ENCODE measurements at places on chromosomes 12 and 14.

- DNase-seq: peak; percentile 55
Observed at GRCh38 chr12:122080149-122081082, 1.9 kb downstream of the MLXIP start.

GRCh38 chr12:43835656-43836474, at the start of gene TMEM117:
Gene TMEM117 (plus strand): TSS chr12:43836081.
- DNase-seq: peak; percentile 66

GRCh38 chr12:11497995-11498394, 102.6 kb upstream of the PRB2 start:
- DNase-seq: no peak

DNA sequence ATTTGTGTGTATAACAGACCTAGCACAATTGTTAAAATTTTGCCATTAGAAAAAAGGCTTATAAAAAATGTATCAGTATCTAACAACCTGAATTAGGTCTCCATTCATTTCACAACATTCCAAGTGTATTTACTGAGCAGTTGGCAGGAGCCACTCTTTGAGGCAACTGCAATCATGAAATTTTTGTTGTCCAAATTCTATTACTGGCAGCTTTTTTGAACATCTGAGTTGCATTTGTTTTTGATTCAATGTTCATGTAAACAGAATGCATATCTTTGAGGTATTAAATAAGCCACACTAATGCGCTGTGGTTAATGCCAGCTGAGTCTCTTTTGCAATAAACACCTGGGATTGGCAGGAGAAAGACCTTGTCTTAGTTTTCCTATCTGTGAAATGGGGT, 8.7 kb downstream of the KITLG start:
- no peak for DNase-seq

DNA sequence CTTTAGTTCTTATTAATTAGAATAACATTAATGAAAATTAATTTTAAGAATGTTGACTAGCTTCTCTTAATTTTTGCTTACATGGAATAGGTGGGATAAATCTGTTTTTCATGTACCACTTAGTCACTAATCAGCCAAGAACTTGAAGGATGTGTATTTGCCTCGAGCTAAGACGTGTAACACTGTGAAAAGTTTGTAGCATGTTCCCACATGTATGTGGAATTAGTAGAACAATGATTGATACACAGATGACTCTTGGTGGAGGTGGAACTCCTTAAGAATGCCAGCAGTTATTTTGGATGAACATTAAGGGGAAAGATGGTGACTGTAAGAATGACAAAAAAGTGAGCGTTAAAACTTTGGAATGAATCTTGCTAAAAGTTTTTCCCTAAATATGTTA, 435.7 kb upstream of the MDGA2 start:
- DNase-seq: no peak

GRCh38 chr12:2129076-2129475, 76.3 kb downstream of the CACNA1C start:
- no peak for DNase-seq

DNA sequence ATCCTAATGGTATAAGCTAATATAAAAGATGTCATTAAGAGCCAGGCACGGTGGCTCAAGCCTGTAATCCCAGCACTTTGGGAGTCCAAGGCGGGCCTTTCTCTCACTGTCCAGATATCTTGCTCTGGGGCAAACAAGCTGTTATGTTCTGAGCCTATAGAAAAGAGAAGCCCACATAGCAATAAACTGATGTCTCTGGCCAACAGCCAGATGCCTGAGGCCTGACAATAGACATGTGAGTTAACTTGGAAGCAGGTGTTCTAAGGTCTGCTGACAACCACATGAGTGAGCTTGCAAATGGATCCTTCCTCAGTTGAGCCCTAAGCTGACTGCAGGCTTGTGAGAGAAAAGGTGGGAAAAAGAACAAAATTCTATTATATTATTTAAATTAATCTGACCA, 25.0 kb downstream of the YAF2 start:
- peak; percentile 66 for DNase-seq

GRCh38 chr14:23146351-23146910, 27.4 kb upstream of the CEBPE start:
- no peak for DNase-seq

- DNase-seq: no peak
Observed at GRCh38 chr14:32136027-32136825, 59.1 kb downstream of the ARHGAP5 start.

All from small intestine (tissue), 16 donors.